Fibroblast of skin of back (primary cell): ENCODE measurements at places on chromosomes 6 and 20.

DNA sequence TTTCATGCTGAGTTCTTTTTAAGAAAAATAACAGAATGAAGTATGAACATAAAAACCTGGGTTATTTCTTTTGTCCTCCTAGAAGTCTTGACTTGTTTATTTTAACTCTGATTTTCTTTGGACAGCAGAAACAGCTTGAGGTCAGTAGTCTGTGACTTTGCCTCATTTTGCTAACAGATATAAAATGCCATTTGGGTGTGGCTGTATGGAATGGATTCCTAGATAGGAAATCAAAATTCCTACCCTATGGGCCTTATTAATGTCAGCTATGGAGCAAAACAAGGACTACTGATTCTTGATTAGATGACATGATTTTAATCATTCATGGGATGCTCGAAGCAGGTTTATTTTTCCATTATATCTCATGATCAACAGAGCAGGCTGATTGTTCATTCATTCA, 46.8 kb upstream of the TENT5A start:
- no peak for DNase-seq

DNA sequence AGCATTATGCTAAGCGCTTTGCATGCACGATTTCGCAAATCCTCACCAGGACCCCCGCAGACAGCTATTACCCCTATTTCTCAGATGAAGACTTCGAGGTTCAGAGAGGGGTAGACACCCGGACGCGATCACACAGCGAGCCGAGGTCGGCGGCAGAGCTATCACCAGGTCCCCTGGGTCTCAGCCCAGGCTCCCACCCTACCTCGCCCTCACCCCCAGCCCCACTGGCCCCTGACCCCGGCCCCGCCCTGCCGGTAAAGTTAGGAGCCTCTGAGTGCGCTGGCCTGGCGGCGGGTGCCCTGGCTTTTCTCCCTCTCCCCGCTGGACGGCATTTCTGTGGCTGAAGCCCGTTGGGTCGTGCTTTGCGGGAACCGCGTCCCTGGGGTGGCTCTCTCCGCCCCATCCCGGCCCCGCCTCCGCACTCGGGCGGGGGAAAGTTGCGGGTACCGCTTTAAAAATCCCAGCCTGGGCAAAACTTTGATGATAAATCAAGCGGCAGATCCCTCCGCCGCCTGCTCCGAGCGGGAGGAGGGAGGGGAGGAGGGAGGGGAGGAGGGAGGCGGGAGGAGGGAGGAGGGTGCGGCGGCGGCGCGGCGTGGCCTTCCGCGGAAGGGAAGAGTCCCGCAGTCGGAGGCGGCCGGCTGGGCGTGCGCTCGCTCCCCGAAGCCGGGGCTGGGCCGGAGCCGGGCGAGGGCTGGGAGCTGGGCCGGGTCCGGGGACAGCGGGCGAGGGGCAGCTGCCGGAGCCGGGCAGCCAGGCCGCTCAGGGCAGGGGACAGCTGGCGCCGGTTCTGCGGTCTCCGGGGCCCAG, at the start of gene VSTM2L:
VSTM2L (plus strand) TSS at position 624 of the 810 bp plus-strand sequence. CDS start 224 bp downstream, outside the sequence.
- peak; percentile 64 for DNase-seq

- peak; percentile 93 for DNase-seq
These were observed 62.7 kb downstream of the COL12A1 start for GRCh38 chr6:75143191-75143590.

GRCh38 chr6:14129575-14129974, 12.0 kb downstream of the CD83 start:
- peak; percentile 70 for DNase-seq

DNA sequence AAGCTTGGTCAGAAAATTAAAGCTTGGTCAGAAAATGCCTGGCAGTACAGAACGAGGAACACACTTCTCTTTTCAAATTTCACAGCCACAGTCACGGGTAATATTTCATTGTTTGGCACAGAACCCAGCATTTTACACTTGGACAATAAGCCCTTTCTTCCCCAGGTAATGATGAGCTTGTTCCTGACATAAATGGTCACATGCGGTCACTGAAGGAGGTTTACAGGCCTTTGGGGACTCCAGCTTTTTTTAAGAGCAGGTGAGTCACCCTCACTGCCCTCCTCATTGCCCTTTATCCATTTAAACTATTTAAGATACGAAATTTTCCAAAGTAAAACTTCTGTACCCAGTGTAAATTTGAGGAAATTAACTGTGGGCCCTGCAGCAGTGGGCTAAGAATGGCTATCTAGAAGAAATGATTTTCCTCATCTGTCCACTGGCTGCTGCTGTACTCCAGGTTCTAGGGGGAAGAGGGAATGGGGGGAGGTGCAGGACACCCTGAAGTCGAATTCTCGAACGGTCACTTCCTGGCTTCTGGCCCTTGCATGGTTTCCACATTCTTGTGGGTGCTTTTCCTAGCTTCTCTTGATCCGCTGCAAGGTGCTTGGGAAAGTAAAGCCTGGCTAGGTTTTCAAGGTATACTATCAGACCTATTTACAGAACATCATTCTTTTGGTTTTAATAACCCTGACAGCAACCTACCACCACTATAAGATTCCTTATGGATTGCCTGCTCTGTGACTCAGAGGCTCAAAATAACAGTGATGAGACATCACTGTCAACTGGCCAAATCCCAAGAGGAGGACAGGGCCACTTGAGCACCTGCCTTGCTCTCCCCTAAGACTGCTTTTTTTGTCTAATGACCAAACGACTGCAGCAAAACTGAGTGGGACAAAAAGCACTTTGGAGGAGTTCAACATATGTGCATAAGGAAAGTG, 75.8 kb downstream of the PREP start:
- peak; percentile 83 for DNase-seq

GRCh38 chr6:93394471-93394870, 24.9 kb downstream of the EPHA7 start:
- DNase-seq, result no peak

DNA sequence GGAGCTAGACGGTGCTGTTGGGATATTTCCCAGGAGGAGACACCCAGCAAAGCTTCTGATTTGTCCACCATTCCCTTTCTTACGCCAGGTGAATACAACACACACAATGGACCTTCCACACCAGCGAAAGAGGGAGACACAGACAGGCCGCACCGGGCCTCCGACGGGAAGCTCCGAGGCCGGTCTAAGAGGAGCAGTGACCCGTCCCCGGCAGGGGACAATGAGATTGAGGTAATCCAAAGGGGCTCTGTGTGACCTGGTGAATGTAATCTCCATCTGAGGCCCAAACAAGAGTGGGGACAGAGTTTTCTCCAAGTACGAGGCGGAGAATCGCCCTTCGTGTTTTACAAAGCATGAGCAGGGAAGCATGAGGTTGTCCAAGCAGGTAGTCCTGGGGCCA, 194.5 kb downstream of the EYA2 start:
- no peak for DNase-seq

DNA sequence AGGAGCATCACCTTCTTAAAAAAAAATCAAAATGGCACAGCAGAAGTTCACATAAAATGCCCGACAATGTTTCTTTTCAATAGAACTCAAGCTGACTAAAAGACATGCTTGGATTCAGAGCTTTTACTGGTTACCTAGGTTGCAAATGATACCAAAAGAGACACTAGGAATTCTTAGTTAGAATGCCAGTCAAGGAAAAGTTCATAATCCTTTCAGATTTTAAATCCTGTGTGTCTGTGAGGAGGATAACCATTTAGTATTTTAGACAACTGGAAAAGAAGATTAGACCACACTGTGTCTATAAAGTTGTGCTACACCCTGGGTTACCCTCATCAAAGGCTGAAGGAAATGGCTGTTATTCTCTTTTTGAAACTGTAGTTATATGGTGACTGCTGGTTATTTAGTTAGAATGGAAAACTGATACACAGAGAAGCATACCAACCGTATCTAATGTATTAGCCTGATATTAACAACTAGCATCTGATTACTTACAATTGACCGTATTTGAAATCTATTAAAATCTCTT, 139.5 kb downstream of the GJA10 start:
- no peak for DNase-seq

- DNase-seq, result peak; percentile 24
These were observed 17.9 kb upstream of the ANKRD60 start for GRCh38 chr20:58246346-58246745.

DNA sequence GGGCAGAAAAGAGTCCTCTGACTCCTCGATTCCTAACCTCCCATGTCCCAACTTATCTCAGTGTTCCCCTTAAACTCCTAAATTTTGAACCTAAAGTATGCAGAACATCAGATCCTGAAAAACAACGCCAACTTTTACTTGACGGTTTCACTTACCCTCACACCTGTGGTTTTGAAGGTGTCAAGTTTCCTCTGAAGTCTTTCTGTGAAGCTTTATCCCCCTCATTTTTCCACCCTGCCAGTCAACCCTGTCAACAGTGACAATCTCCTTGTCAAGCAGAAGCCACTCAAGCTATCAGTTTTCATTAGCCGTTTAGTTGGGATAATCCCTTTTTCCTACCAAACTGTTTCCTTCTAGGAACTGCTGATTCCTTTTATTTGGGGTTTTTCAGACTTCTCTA, 245.4 kb upstream of the PREP start:
- no peak for DNase-seq

DNA sequence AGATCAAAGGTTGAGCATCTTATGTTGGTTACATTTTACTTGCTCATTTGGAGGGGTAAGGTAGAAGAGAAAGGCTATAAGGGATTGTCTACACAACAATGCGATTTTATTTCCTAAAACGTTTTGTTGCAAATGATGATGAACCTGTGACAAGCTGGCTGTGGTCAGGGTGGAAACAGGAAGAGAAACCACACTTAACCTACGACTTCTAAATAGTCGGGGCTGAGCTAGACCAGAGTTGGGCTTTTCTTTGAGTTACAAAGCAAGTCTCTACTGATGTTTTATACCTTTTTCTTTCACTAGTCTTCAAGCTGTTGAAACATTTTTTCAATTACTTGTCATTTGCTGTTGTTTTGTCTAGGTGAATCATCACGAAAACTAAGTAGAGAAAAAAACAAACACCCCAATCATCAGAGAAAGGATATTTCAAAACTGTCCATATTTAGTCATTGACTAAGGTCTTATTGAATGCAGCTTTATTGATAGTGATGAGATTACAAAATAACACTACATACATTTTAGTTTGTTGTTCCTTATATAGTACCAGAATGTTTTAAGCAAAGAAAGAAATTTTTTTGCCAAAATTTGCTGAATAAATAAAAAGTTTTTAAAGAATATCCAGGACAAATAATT, 18.0 kb downstream of the KLHL31 start:
- DNase-seq, result peak; percentile 8

DNA sequence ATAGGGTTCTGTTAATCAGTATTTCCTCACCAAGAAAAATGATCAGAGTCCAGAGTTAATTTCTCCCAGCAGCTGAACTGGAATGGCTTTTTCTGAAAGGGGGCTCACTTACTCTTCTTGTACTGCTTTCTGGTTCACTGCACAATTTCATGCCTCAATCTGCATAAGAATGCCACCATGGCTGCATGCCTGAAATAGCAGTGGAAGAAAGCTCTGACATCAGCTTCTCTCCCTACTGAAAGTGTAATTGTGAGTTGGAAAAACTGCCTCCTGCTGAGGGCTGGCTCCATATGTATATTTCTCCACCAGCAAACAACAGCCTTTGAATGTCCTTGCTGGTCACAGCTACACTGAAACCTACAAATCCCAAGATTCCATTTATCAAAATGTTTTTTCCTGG, 1027.2 kb upstream of the GJE1 start:
- DNase-seq, result peak; percentile 70

- no peak for DNase-seq
These were observed 191.5 kb upstream of the RSPO3 start for GRCh38 chr6:126926926-126927325.

DNA sequence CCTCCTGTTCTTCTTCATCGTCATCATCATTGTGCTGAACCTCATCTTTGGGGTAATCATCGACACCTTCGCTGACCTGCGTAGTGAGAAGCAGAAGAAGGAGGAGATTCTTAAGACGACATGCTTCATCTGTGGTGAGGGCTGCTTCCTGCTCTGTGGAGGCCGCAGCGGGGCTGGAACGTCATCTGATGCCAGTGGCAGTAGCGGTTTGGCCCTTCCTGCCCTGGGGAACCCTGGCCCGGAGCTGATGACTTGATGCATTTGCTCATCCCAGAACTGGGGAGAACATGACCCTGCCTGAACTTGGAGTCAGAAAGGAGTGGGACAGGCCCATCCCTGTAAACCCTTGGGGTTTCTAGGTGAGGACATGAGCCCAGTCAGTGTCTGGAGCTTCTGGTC, 18.7 kb downstream of the UQCC2 start:
- DNase-seq, result no peak

DNA sequence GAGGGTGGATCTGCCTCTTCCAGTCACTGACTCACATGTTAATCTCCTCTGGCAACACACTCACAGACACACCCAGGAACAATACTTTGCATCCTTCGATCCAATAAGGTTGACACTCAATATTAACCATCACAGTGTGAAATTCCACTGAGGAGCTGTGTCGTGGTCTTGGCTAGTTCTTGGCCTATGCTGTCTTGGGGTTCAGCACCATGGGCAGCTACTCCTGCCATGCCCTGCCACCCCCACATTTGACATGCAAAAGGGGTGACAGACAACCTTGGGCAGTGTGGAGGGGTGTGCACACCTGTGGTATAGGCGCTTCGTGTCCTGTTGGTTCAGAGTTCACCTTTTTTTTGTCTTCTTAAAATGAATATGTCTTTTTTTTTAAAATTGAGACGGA, 25.8 kb downstream of the ANKRD6 start:
- no peak for DNase-seq

DNA sequence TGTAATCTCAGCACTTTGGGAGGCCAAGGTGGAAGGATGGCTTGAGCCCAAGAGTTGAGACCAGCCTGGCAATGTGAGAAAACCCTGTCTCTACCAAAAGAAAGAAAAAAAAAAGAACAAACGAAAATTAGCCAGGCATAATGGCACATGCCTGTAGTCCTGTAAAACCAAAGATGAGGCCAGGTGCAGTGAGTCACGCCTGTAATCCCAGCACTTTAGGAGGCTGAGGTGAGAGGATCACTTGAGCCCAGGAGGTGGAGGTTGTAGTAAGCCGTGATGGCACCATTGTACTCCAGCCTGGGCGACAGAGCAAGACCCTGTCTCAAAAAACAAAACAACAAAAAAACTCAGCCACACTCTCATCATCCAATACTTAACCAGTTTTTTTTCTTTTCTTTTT, 32.5 kb upstream of the KIF3B start:
- no peak for DNase-seq

GRCh38 chr6:69026243-69026642, 391.2 kb downstream of the ADGRB3 start:
- peak; percentile 77 for DNase-seq

DNA sequence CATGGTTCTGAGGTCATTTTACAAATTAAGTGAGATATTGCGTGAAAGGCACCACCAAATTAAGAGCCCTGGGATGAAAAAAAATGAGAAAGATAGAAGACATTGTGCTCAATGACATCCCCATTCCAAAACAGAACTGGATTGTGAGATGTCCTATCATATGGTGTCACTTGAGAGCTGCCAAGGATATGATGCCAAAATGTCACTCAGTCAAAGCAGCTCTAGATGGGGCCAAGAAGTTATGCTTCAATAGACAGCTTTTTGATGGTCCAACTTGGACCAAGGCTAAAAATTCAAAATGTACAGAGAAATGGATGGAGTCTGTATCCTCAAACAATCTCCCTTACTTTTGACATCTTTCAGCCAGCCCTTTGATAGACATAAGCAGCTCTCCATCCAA, 180.8 kb downstream of the UST start:
- DNase-seq, result no peak
